ENCODE measurements at places on chromosomes 3 and 15.

- no peak for DNase-seq
Observed at GRCh38 chr3:19539518-19540392, 391.4 kb downstream of the KCNH8 start.

- DNase-seq, result no peak
Observed at GRCh38 chr15:22942306-22942855, 37.8 kb downstream of the CYFIP1 start.

- DNase-seq, result no peak
Observed at GRCh38 chr15:64892847-64893403, 18.8 kb upstream of the ANKDD1A start.

GRCh38 chr3:158743664-158744566, 11.7 kb upstream of the RARRES1 start:
- DNase-seq, result no peak

DNA sequence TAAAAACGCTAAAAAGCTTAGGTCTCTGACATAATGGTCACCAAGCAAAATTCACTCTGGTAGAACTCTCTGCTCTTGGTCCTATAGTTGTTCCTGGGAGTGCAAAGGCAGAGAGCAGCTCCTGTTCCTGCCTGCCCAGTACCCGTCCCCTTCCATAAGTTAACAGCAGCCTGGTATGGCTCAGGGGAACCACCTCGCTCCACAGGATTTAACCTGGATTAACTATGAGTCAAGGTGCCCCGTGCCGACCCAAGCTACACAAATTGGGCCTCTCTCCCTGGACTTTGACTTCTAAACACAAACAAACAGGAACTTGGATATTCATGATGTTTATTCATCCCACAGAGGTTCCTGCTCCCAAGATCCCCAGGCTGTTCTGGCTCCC, 32.1 kb downstream of the SCAP start:
- no peak for DNase-seq
